ENCODE measurements at places on chromosomes 1 and 21.
A peak's percentile ranks its signal among the peaks of the same experiment; 100 is the strongest.

DNA sequence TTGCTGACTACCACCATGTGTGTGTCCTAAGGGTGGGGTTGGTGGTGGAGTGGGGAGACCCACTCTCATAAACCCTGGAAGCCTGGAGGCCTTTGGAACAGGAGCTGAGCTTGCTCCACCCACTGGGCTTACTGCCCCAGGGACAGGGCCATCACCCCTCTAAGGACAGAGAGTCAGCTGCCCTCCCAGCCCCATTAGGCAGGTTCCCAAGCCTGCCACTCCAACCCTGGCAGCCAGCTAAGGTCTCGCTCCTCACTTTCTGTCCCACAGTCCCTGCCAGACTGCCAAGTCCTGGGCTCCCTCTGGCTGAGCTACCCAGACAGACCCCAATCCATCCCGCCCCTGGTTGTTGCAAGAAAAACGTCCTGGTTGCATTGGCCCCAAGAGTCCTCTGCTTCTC is 3.8 kb downstream of the NT5C1A start:
- no peak for DNase-seq

GRCh38 chr1:113941245-113941559 is 12.1 kb downstream of the HIPK1 start:
- no peak for DNase-seq

- no peak for DNase-seq
These were observed 9.6 kb downstream of the UMODL1 start for GRCh38 chr21:42080788-42081083.

GRCh38 chr1:172293429-172293828 is 127.1 kb upstream of the C1orf105 start:
- DNase-seq = no peak

DNA sequence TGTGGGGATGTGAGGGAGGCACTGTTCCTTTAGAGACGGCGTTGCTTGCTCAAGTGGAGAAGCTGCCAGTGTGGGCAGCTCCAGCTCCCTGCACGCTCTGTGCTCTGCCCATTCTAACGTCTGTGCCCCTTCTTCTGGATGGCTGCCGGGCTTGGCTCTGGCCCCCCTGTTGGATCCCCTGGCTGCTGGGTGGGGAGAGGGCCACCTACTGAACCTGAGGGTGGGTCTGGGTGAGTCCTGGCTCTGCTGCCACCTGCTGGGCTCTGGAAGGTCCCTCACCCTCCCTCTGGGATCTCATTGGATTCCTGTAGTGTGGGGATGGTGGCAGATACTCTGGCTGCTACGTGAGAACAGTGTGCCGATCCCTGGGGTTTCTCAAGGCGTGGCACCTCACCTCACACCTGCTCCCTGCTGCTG is 5.0 kb downstream of the PFKL start:
- no peak for DNase-seq

DNA sequence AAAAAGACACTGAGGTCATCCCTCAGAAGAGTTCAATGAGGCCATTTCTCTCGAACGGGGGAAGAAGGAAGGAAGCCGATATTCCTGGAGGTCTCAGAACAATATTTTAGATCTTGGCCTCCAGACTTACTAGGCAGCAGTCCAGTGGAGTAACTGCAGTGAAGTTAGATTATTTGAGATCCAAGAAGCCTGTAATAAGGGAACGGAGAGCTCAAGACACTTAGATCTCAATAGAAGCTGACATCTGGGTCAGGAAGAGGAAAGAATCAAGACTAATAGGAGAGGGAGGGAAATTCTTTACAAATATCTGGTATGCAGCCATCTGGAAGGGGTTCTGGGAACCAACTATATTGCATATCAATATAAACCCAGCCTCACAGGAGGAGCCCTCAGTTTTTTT is 13.6 kb upstream of the ENAH start:
- DNase-seq = no peak

DNA sequence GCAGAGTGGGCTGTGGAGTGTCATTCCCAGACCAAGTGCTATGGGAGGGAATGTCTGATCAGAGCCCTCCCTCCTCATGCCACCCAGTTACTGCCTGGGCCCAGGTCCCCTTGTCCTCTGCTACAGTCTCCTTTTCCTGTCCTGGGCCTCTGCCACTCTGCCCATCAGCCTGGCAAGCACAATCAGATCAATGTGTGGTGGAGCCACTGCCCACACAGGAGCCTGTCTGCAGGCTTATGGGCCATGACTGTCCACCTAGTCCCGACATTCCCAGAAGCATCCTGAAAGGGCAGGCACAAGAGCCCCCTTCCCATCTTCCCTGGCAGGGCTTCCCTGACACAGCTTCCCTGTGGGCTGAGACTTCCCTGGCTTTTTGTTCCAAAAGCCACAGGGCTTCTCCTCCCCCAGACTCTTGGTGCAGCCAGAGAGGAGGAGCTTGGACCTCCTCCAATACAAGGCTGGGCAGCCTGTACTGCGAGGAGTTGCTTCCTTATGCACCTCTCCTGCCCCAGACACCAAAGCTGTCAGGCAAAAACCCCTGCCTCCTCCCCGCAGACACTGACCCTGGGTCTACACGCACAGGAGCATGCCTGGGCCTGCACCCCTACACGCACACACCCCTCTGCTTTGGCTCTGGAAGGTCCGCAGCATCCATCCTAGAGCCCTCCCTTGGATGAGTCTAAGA is 29.2 kb upstream of the CNTN2 start:
- DNase-seq = no peak

DNA sequence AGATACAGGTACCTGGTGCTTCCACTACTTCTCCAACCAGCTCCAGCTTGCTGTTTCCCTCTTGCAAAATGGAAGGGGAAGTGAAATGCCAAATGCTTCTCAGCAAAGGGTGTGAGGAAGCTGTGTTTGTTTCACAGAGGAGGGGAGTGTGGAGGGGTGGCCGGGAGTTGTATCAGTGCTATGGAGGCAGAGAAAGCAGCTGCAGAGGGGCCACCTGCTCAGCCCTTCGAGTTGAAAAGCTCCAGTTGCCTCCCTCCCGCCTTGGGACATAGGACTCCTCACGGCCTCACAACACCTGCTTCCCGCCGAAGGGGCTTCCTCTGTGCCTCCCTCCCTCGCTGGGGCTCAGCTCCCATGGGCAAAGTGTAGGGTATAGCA is 12.1 kb upstream of the LINGO4 start:
- DNase-seq = no peak

DNA sequence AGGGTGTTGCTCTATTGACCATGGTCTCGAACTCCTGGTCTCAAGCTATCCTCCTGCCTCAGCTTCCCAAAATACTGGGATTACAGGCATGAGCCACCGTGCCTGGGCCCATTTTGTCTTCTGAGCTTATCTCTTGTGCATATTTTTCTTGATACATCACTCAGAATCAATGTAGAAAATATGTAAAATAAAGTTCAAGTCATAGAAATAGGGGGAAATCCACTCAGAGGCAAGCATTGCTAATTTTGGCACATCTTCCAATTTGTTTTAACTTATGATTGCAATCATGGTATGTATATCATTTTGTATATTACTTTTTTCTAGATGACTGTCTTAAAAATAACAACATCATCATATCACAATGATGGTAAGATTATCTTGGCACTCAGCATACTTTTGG is 21.6 kb downstream of the RIT1 start:
- no peak for DNase-seq

- DNase-seq = no peak
These were observed 44.4 kb downstream of the PTPN14 start for GRCh38 chr1:214506972-214507431.

GRCh38 chr1:151492120-151492519 is 19.1 kb upstream of the CGN start:
- DNase-seq = no peak

DNA sequence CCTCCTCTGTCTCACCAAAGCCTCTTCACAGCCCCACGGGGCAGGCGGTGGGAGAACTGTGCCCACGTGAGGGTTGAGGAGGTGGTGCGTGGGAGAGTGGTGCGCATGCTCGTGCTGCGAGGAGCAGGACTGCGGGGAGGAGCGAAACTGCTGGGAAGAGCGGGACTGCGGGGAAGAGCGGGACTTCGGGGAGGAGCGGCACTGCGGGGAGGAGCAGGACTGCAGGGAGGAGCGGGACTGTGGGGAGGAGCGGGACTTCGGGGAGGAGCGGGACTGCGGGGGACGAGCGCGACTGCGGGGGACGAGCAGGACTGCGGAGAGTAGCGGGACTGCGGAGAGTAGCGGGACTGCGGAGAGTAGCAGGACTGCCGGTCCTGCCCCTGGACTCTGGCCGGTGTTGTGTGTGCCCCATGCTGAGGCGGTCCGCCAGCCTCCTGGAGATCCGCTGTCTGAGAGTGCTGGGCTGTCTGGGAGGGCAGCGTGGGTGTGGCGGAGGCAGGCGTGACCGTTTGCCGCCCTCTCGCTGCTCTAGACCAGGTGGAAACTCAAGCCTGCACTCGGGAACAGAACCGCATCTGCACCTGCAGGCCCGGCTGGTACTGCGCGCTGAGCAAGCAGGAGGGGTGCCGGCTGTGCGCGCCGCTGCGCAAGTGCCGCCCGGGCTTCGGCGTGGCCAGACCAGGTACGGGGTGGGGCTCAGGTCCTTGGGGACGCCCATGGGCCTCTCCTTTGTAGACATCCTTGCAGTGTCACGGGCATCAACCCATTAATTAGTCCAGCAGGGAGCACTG is 24.6 kb downstream of the TNFRSF1B start:
- no peak for DNase-seq

- no peak for DNase-seq
These were observed 163.2 kb upstream of the MAP1LC3C start for GRCh38 chr1:242162140-242162539.

- no peak for DNase-seq
These were observed 14.0 kb upstream of the SARS1 start for GRCh38 chr1:109199710-109200109.

- no peak for DNase-seq
These were observed 161.8 kb upstream of the PDE4B start for GRCh38 chr1:65630855-65631254.

GRCh38 chr1:12167493-12168429 is 970 bp downstream of the TNFRSF1B start:
- DNase-seq = no peak

DNA sequence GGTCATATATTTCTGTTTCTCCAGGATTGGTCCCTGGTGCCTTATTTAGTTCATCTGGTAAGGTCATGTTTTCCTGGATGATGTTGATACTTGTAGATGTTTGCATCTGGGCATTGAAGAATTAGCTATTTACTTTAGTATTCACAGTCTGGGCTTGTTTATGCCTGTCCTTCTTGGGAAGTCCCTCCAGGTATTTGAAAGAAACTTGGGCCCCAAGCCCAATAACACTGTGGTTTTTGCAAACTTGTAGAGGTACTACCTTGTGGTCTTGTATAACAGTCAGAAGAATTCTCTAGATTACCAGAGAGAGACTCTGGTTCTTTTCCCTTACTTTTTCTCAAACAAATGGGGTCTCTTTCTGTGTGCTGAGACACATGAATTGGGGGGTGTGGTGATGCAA is 251.4 kb upstream of the B3GALT2 start:
- DNase-seq = no peak

DNA sequence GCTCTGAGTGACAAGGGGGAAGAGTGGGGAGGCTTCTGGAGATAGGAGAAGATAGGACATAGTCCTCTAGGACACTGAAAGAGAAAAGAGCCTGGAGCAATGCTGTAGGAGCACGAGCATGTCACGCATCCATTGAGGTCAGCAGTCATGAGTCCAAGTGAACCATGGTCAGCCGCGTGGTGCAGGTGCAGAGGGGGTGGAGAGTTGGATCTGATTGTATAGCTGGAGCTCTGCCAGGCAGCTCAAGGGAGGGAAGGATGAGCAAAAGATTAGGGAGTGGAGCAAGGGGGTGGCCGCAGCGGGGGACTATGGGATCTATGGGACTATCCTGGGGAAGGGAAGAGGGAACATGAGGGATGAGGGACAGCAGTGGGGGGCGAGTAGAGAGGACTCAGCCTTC is 14.0 kb downstream of the PADI1 start:
- DNase-seq = no peak

- DNase-seq = no peak
These were observed 391.6 kb downstream of the PBX1 start for GRCh38 chr1:164950541-164950986.

GRCh38 chr21:15247613-15248012 is 182.8 kb upstream of the NRIP1 start:
- no peak for DNase-seq

GRCh38 chr1:240967070-240967724 is 355.2 kb upstream of the GREM2 start:
- no peak for DNase-seq

- no peak for DNase-seq
These were observed 61.8 kb upstream of the IFNLR1 start for GRCh38 chr1:24248859-24249258.

GRCh38 chr1:227828786-227829185 is 13.3 kb downstream of the PRSS38 start:
- DNase-seq = no peak

- peak; percentile 17 for DNase-seq
These were observed 27.8 kb downstream of the ECE1 start for GRCh38 chr1:21262293-21263051.

- no peak for DNase-seq
These were observed 53.6 kb downstream of the RERE start for GRCh38 chr1:8763888-8764287.

GRCh38 chr1:41278076-41278475 is 36.0 kb upstream of the SCMH1 start:
- DNase-seq = no peak

DNA sequence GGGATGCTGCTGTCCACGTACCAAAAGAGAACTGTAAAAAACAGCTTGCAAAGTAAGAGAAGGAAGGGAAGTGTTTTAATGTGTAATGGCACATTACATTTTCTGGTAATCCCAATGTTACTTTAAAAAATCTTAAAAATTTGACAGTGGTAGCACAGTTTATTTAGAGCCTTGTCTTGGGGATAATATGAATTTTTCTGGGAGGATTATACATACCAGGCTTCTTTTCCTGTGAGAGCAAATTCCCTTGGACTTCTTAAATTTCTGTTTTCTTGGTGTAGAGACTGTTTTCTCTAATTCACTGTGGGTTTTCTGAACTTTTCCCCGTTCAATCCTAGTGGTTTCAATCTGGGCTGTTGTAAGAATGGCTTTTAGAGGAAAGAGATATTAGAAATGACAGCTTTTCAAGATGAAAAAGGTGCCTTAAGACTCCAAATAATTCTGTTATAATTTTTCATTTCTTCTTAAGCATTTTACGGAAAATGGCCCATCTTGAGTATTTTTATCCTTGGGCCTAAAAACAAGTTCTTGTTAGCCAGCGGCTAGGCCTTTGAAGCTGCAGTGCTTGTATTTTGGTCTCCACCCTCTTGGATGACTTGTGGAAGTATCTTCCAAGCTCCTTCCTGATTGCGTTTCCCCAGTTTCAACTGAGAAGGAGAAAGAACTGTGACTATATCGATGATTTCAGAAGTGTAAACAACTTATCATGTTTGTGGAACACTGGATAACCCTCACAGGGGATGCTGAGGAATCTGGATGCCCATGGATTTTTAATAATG is 70.0 kb downstream of the LEPR start:
- DNase-seq = no peak

All from GOT3 (cell line).